ENCODE measurements at places on chromosomes 2 and 18. TPM values are rescaled to one million over a fixed set of nuclear protein-coding genes. Genes with fewer than 3 reads are reported as not detected.

Gene CTNNA2
- 0.17 TPM for total RNA-seq

DNA sequence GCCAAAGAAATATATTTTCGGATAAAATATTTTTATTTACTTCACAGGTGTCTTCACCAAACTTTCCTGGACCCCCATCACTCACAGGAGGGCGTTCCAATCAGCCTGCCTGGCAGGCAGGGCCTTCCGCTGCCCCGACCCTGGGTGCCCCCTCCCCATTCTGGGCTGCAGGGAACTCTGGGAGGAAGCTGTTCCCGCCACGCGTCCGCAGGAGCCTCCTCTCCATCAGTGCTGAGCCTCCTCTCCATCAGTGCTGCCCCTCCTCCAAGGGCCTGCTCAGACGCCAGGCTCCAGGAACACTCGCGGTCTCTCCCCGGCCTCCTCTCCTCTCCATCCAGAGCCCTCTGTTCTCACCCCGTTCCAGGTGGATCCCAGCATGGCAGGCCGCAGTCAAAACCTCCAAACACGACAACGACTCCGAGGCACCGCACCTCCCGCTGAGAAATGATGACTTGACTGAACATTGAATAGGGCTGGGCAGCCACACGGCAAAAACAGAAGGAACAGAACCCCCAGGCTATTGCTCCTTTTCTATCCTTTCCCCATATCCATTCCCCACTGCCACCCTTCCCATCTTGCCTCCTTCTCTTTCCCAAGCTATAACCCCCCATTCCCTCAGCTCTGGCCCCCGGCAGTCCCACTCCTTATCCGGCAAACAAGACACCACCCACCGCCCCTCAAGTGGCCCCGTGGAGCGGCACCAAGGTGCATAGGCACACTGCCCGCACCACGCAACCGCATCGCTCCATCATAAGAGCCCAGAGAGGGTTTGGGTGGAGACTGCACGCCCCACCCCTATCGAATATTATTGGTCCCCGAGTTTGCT lies 268.6 kb upstream of the RAB6C start:
- H3K4me3 ChIP-seq, result no peak overlapping the region
- no peak for DNase-seq
- no peak overlapping the region for H3K27ac ChIP-seq
- H3K4me1 ChIP-seq, result no peaks in the 10 kb centered on the region

- no peaks in the 10 kb centered on the region for H3K36me3 ChIP-seq
- no peaks in the 10 kb centered on the region for H3K4me1 ChIP-seq
- H3K4me3 ChIP-seq, result no peak overlapping the region
- H3K27ac ChIP-seq, result no peak overlapping the region
Measured at GRCh38 chr2:160736148-160737028, 242.8 kb upstream of the RBMS1 start.

- no peaks in the 10 kb centered on the region for H3K4me1 ChIP-seq
- H3K27ac ChIP-seq, result no peak overlapping the region
- no peak overlapping the region for H3K4me3 ChIP-seq
- no peak for DNase-seq
Measured at GRCh38 chr18:56035546-56035945, 447.6 kb upstream of the TCF4 start.

Data from colonic mucosa (tissue), 4 donors.